ENCODE measurements at places on chromosomes 4 and X.

DNA sequence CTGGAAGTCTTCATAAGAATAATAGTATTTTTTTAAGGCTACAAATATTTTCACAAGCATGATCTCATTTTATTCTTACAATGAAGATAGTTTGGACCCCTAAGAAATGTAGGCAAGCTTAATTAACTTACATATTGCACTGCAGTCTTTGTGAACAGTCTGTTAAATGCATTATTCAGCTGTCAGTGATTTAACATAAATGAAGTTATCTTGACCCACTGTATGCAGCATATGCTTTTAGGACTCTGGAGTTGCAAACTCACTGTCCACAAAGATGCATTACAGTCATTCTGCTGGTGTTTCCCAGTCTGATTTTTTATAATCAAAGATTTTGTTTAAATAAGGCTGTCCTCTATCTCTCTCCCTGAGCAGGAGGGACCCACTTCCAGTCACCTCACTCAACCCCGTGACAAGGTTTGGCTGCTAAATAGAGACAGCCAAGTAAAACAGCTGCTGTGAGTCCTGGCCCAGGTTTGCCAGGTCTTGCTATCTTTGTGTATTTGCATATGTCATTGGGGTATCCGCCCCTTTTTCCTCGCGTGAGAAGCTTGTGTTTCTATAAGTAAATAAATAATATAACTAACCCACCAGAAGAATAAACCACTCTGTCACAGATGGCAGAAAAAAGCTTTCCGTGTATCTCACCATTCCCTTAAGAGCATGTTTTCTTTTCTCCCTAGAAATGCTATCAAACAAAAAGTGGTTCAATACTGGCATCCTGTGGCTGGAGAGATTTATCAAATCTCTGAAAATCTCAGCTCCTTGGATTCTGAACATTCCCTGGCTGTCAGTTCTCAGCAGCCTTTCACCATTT is 67.0 kb downstream of the SLC7A11 start:
- DNase-seq, result peak; percentile 32

- no peak for DNase-seq
Measured at GRCh38 chr4:113641025-113641431, 120.5 kb downstream of the CAMK2D start.

DNA sequence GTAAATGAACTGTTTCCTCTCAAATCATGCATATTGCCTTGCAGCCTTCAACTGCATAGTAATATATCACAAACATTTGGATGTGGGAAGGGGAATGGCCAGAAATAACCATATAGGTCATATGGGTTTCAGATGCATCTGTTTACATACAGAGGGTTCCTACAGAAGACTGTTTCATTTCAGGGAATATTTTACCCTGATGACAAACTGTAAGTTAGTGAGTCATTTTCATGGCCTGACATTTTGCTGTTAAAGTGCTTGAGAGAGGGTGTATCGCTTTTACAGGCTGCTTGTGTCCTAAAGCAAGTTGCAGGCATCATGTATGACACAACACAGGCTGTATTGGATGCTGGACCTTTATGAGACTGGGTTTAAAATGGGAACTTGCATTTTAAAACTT is 25.5 kb upstream of the AMOT start:
- DNase-seq, result peak; percentile 6

DNA sequence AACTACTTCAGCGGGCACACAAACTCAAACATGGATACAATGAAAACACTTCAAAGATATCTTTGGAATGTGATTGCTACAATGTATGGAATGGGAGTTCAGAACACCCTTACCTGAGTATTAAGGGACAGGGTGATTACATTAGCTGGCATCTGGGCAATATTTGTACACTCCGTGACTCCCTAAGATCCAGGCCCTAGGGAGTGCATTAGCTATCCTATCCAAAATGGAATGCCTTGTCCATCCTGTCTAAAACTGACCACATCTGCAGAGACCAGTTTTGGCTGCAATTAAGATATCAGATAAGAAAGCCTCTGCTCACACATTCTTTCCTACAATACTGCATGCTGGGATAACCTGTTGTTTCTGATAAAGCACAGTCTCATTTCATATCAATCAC is 176.6 kb upstream of the EMCN start:
- no peak for DNase-seq

GRCh38 chr4:176123710-176124407 is 58.2 kb downstream of the WDR17 start:
- DNase-seq, result peak; percentile 23

DNA sequence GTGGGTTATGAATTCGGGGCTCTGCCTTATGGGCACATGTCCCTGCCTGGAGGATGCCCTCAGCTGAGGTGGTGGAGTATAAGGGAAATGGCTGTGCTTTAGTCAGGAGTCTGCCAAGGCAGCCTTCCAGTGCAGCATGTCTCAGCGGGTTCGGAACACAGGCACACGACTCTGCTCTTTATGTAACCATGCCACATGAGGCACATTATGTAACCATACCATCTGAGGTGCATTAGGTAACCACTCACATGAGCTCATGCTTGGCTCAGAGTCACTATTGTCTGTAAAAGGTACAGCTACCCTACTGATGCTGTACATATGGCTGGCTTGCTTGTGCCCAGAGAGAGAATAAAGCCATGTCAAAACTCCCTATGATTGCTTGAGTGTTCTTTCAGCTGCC is 723.6 kb downstream of the TRAM1L1 start:
- DNase-seq, result no peak

DNA sequence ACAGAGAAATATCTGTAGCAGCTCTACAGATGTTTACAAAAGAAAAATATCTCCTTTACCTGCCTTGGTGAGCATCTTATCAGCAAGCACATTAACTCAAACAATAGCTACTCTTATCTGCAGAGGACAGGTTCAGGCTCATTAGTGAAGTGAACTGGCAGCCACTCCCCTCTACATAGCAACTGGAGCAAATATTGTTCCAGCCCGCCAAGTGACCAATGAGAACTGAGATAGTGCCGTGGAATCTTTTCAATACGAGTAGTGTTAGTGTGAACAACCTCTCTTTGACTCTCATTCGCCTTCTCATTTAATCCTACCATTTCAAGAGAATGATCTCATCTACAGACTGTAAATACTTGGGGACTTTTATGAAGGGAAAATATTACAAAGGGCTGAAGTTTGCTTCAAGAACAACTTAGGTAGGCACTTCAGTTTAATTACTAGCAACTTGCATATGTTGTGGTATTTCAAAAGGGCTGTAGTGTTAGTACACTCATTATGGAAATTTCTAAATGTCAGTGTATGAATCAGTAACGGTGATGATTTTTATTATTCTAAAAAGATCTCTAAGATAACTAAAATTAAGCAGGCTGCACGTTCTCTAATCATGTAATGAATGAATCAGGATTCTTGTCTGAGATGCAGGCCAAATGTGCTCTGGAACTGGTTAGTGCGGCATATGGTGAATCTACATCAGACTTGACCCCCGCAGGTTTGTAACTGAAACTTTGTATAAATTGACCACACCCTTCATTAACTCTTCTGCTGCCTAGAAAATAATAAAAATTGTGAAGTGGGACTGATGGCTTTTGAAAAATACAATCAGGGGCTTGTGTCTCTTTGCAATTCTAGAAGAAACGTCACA is 72.4 kb downstream of the PALLD start:
- DNase-seq, result peak; percentile 41

- DNase-seq, result no peak
Measured at GRCh38 chrX:41952102-41952501, 28.7 kb upstream of the CASK start.

GRCh38 chr4:153159728-153160221 is 44.5 kb upstream of the TRIM2 start:
- DNase-seq, result peak; percentile 89

DNA sequence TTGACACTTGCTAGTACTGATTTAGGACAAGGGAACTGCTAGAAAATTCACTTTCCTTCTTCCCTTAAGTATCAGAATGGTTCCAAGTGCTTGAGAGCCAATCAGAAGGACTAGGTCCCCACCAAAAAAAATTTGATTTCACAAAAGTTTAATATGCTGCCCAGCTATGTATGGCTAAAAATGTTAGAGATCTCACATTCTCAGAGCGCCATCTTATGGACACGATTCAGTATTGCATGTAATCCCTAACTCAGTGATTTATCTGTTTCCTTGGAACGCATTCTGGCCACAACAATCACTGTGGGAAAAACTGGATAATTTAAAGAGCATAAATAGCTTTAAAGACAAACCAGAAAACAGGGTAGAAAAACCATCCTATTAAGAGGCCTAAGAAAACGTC is 255.1 kb upstream of the GPC4 start:
- DNase-seq, result peak; percentile 37

GRCh38 chrX:45006002-45006800 is 133.2 kb downstream of the KDM6A start:
- DNase-seq, result peak; percentile 38

- peak; percentile 85 for DNase-seq
Measured at GRCh38 chr4:1347410-1347864, 429 bp downstream of the UVSSA start.

DNA sequence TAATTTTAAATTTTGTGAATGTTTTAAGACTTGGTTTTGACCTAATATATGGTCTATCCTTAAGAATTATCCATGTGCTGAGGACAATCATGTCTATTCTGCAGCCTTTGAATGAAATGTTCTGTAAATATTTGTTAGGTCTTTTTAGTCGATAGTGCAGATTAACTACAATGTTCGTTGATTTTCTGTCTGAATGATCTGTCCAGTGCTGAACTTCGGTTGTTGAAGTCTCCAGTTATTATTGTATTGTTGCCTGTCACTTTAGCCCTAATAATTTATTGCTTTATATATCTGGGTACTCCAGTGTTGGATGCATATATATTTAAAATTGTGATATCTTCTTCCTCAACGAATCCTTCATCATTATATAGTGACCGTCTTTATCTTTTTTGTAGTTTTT is 218.3 kb upstream of the ZC4H2 start:
- no peak for DNase-seq

GRCh38 chrX:119226446-119226845 is 9.6 kb upstream of the PGRMC1 start:
- DNase-seq, result no peak

DNA sequence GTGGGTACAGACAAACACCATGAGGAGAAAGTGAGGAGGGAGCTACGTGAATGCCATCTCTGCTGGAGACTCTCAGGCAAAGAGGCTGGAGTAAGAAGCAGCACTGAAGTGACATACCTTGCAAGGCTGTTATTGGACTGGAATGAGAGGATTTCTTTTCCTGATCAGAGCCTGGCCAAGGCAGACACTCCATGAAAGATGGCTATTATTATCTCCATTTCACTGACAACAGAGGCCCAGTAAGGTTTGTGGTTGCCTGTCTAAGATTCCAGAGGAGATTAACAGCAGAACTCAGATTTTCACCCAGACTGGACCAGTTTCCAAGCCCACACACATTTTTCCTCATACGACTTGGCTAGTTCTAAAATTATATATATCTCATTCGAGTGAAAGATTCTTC is 162.0 kb upstream of the EOLA2 start:
- peak; percentile 45 for DNase-seq

DNA sequence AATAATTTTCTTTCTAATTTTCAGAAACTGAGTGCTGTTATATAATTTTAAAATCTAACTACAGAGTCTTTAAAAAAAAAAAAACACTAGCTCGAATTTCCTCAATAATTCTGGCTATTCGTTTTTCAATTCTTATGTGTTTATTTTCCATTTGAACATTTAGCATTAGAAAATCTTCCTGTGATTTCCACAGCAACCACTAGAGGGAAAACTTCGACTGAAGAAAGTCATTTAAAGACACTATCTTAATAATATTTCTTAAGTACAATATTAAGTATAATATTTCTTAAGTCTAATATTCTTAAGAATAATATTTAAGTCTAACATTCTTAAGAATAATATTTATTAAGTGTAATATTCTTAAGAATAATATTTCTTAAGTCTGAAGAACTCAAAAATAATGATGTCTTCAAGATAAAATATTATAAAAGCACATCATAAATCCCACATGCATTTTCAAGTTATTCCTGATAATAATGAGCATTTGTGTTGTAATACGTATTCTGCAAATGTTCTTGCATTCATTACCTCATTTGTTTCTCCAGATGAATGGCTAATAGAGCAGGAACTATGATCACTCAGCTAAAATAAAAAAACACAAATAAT is 118.4 kb upstream of the WDR17 start:
- DNase-seq, result peak; percentile 38

- DNase-seq, result peak; percentile 25
Measured at GRCh38 chr4:147760695-147761094, 28.8 kb downstream of the ARHGAP10 start.

- DNase-seq, result peak; percentile 25
Measured at GRCh38 chr4:138034871-138035270, 207.3 kb downstream of the SLC7A11 start.

- DNase-seq, result no peak
Measured at GRCh38 chr4:160831165-160831922, 1332.5 kb downstream of the FSTL5 start.

- no peak for DNase-seq
Measured at GRCh38 chr4:89140168-89140759, 28.9 kb downstream of the TIGD2 start.

GRCh38 chr4:57320849-57321248 is 210.7 kb upstream of the IGFBP7 start:
- DNase-seq, result no peak

- no peak for DNase-seq
Measured at GRCh38 chr4:117434424-117434823, 349.0 kb upstream of the TRAM1L1 start.

DNA sequence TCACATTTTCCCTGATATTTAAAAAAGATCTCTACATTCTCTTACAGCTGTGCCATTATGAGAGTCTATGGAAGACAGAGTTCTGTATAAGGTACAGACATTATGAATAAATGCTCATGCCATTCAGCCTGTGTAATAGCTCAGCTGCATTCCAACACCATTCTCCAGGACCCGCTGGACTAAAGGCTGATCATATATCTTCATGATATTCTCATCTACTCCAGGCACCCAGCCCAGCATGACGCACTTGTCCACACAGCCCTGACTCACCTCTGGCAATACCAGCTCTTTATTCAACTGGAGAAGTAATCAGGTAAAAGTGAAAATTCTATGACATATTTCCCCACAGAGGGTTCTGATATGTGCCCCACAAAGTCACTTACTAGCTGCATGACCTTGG is 437.5 kb upstream of the FGF16 start:
- DNase-seq, result peak; percentile 18

DNA sequence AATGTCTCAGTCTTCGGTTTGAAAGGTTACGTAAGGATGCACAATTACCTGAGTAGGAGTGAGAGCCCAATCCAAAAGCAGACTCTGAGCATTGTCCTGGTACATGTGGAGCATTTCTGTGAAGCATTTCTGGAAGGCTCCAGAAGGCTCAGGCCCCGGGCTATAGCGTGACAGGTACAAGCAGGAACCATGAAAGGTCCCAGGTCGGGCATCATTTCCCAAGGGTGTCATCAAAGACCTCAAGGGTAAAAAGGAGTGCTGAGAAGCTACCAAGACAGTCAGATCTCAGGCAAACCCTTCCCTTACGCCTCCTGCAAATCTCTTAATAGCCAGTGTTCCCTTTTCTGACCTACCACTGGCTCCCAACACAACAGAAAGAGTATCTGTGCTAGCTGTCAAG is 30.8 kb downstream of the GPC4 start:
- DNase-seq, result no peak

Data from fibroblast of skin of back (primary cell).